Heart left ventricle (tissue), 16 donors: ENCODE measurements at places on chromosomes 1 and 21. TPM values are rescaled to one million over a fixed set of nuclear protein-coding genes. Genes with fewer than 3 reads are reported as not detected.

DNA sequence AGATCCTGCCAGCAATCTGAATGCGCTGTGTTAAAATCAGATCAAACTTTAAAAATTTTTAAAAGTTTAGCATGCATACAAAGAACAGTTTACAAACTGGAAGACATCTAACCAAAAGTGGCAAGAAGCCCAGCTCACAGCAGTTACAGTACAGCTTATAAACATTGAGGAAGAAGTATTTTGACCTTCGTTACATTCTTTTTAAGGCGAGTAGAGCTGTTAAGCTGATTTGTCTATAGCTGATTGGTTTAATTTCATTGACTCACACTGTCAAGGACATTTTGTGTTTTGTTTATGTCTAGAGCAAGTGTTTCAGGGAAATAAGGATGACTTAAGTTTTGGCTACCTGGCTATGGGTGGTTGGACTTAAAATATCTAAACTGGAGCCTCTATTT is 3.0 kb upstream of the PGM1 start:
- H3K27me3 ChIP-seq = no peaks in the 10 kb centered on the region
- H3K4me3 ChIP-seq = no peak overlapping the region
- H3K4me1 ChIP-seq = peaks cover 7% of the 10 kb centered on the region
- no peak for DNase-seq

DNA sequence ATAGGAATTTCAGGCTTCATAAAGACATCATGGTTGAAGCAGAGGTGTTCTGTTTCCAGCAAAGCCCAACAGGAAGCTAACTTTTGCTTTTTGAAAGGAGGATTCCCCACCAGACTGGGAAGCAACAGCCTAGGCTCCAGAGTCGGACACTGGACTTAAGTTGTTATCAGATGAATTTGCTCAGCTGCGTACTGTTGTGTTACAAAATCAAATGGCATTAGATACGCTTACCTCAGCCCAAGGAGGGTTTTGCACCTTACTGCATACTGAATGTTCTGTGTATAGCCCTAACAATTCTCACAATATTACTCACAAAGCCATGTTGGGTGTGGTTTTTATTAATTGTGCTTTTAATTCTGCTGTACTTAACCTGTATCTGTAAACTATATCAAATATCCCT is 547 bp upstream of the CHIA start:
- H3K27ac ChIP-seq = no peak overlapping the region
- no peaks in the 10 kb centered on the region for H3K36me3 ChIP-seq
- no peaks in the 10 kb centered on the region for H3K27me3 ChIP-seq
- DNase-seq = no peak
- no peaks in the 10 kb centered on the region for H3K4me1 ChIP-seq

DNA sequence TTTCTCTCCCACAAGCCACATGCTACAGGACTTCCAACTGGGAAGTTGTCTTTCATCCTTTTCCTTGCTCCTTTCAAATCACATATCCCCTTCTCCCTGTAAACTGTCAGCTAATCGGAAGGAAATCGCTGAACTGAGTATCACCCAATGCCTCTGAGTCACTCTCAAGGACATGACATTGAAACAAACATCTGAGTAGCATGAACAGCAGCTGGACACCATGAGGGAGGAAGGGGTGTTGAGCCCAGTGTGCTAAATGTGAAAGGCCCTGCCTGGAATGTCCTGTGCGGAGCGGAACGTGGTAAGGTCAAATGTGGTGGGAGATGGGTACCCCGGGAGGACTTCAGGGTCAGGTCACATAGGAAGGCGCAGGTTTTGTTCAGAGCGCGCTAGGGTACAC is at the start of gene OR2AJ1:
OR2AJ1 (plus strand) TSS at position 22 of the 400 bp plus-strand sequence. CDS start 8,880 bp downstream, outside the sequence.
- no peak within 1 kb of the TSS for H3K4me3 ChIP-seq
- no peak for DNase-seq
- H3K36me3 ChIP-seq = no peaks in the 10 kb centered on the region
- no peak within 1 kb of the TSS for H3K27ac ChIP-seq
- no peaks in the 10 kb centered on the region for H3K27me3 ChIP-seq

- no peak for DNase-seq
- H3K27ac ChIP-seq = no peak overlapping the region
- no peaks in the 10 kb centered on the region for H3K27me3 ChIP-seq
- no peak overlapping the region for H3K4me3 ChIP-seq
Observed at GRCh38 chr1:153475282-153475681, 14.8 kb upstream of the S100A7 start.

DNA sequence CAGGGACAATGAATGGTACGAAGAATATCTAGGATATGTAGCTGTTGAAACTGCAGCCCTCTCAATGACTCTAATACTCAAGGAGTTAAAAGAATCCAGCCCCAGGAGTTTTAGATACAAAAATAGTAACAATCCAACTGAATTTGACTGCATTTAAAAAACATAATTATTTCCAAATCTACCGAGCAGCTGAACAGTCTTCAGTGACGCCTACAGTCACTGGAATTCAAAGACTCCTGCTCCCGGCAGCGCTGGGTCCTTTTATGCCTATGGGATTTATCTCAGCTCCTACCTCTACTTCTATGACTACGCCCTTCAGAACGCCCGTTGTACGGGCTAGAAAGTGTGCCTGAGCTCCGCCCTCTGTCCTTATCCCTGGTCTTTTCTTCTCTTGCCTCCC is 55.7 kb downstream of the WARS2 start:
- H3K36me3 ChIP-seq = no peaks in the 10 kb centered on the region
- peaks cover 7% of the 10 kb centered on the region for H3K4me1 ChIP-seq

- H3K4me1 ChIP-seq = peaks cover 3% of the 10 kb centered on the region
- H3K36me3 ChIP-seq = no peaks in the 10 kb centered on the region
- DNase-seq = no peak
- H3K4me3 ChIP-seq = no peak overlapping the region
- no peak overlapping the region for H3K27ac ChIP-seq
- H3K27me3 ChIP-seq = no peaks in the 10 kb centered on the region
Observed at GRCh38 chr1:85606414-85606800, 25.8 kb downstream of the CCN1 start.

DNA sequence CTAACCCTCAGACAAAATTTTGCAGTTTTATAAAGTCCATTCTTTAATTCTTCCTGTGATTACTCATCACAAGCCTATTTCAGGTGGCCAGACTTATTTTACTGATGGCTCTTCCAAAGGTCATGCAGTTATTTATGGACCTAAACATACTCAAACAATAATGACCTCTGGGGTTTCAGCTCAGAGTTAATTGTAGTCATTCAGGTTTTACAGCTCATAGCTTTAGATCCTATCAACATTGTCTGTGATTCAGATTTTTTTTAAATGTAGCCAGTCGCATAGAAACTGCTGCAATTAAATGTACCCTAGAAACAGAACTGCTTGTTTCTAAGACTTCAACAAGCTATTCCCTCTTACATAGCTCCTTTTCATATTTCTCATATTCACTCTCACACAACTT is 270.8 kb downstream of the COL11A1 start:
- no peaks in the 10 kb centered on the region for H3K36me3 ChIP-seq
- H3K27me3 ChIP-seq = no peaks in the 10 kb centered on the region
- no peak for DNase-seq

DNA sequence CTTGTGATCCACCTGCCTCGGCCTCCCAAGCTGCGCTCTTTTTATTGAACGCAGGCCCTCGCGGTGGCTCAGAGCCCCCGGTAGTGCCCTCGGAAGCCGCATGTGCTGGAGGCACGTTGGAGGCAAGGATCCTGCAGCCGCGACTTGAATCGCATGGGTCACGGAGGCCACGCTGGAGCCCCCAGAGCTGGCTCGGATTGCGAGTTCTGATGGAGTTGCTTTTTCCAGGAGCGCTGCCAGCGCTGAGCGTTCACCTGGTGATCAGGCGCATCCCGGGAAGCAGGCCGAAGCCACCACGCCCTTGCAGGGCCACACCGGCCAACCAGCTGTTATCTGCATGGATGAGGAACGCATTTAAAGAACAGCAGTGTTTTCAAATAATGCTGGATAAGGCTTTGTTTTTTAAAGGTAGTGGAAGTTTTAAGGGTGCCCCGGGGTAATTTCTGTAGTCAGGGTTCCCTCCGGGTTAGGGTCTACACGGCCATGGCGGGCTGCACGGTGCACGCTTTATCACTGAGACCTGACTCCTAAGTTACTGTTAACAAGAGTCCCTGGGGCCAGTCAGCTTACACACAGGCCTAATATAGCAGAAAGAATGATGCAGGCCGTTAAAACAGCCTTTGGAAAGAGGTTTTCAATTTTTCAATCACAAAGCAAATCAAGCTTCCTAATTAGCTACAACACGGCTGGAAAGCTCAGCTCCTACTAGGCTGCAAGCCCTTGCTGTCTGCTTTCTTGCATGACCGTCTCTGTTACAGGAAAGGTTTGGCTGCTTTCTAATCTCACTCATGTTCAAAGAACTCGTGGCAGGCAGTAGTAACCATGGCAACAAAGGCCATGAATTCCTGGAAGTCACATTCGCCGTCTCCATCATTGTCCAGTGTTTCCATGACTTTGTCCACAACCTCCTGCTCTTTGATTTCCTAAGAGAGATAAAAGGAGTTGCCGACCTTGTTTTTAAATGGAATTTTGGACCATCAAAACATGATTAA is 6.0 kb downstream of the S100B start:
- peaks cover 11% of the 10 kb centered on the region for H3K4me1 ChIP-seq
- H3K27me3 ChIP-seq = no peaks in the 10 kb centered on the region
- peak; percentile 68 for DNase-seq
- H3K36me3 ChIP-seq = no peaks in the 10 kb centered on the region

- no peak overlapping the region for H3K4me3 ChIP-seq
- no peak overlapping the region for H3K27ac ChIP-seq
- H3K4me1 ChIP-seq = no peaks in the 10 kb centered on the region
- no peaks in the 10 kb centered on the region for H3K27me3 ChIP-seq
- H3K36me3 ChIP-seq = no peaks in the 10 kb centered on the region
Observed at GRCh38 chr1:183604038-183604808, 14.0 kb upstream of the NCF2 start.

DNA sequence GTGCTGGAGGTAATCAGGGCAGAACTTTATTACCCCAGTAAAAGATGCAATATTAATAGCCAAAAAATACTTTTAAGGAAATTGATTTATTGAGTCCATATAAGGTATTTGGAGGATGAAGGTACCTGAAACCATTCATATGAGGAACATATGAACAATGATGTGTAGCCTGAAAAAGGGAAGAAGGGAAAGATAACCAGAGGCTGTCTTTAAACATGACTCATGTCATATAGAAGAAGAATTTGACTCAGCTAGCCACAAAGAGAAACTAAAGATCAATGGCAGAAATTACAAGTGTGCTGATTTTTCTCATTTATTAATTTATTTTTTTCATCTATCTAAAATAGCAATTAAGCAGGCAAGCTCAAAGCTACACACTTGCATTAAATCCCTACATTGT is 136.2 kb upstream of the DUSP10 start:
- H3K27ac ChIP-seq = no peak overlapping the region
- no peaks in the 10 kb centered on the region for H3K4me1 ChIP-seq
- no peak overlapping the region for H3K4me3 ChIP-seq
- no peaks in the 10 kb centered on the region for H3K27me3 ChIP-seq

GRCh38 chr1:93501399-93501798 is 53.5 kb downstream of the FNBP1L start:
- H3K36me3 ChIP-seq = no peaks in the 10 kb centered on the region
- H3K27ac ChIP-seq = no peak overlapping the region
- H3K27me3 ChIP-seq = no peaks in the 10 kb centered on the region
- H3K4me1 ChIP-seq = no peaks in the 10 kb centered on the region
- DNase-seq = no peak
- no peak overlapping the region for H3K4me3 ChIP-seq

DNA sequence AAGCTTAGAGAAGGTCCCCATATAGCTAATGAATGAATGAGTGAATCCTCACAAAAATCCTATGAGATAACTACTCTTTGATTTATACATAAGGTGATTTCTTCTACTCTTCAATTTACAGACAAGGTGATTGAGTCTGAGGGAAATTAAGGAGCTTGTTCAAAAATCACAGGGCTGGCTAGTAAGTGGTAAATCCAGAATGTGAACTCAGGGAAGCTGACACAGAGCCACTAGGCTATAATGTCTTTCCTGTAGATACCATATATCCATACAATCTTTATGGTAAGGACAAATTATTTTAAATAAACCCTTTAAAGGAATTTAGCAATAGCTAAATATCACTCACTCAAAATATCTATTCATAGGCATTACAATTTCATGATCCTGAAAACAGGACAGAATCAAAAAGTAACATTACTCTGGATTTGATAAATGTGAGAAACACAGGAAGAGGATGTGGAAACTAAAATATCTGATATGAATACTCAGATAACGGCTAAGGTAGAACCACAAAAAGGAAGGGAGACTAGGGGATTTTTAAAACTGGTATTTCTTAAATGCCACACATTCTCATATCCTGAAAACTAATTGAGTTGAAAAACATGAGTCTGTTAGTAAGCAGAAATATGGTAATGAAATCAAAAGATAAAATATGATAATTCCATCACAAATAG is 108.2 kb downstream of the NBPF12 start:
- no peak for DNase-seq
- H3K27ac ChIP-seq = no peak overlapping the region
- no peaks in the 10 kb centered on the region for H3K4me1 ChIP-seq
- no peaks in the 10 kb centered on the region for H3K27me3 ChIP-seq
- H3K4me3 ChIP-seq = no peak overlapping the region
- H3K36me3 ChIP-seq = no peaks in the 10 kb centered on the region

DNA sequence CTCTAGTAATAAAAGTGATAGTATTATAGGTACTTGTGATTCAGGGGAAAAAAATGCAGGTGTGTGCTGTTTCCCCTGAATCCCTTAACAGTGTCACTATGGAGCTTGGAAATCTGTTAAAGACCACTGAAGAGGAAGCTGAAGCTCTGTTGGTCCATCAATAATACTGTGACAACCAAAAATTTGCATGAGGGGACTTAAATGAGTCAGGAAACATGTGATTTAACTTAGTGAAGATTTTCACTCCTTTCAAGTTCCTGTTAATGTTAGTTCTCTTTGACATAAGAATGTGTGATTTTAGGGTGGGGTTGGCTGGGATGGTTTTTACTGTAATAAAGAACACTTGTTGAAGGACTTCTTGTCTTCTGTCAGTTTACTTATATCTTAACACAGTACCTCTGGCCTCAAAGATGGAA is 32.0 kb downstream of the VANGL2 start:
- no peak overlapping the region for H3K27ac ChIP-seq
- no peaks in the 10 kb centered on the region for H3K36me3 ChIP-seq
- no peak overlapping the region for H3K4me3 ChIP-seq
- DNase-seq = no peak

GRCh38 chr1:157133426-157133825 is 4.8 kb downstream of the ETV3 start:
- H3K27me3 ChIP-seq = no peaks in the 10 kb centered on the region
- no peak overlapping the region for H3K27ac ChIP-seq
- H3K4me1 ChIP-seq = no peaks in the 10 kb centered on the region
- DNase-seq = no peak
- no peak overlapping the region for H3K4me3 ChIP-seq

GRCh38 chr1:5001466-5001865 is 347.1 kb downstream of the AJAP1 start:
- no peaks in the 10 kb centered on the region for H3K27me3 ChIP-seq
- no peaks in the 10 kb centered on the region for H3K36me3 ChIP-seq
- H3K27ac ChIP-seq = no peak overlapping the region

NR1I3 gene
- total RNA-seq = not detected

LCE1B gene
- not detected for total RNA-seq

AMY2B gene
- 25.2 TPM for total RNA-seq

ERICH3 gene
- not detected for total RNA-seq

SYNC gene
- total RNA-seq = 19.3 TPM

SELP gene
- total RNA-seq = 1.1 TPM

NUF2 gene
- 0.81 TPM for total RNA-seq

BEND5 gene
- total RNA-seq = 3.0 TPM
